GM12892 (cell line): ENCODE measurements at places on chromosomes 6 and 20.

DNA sequence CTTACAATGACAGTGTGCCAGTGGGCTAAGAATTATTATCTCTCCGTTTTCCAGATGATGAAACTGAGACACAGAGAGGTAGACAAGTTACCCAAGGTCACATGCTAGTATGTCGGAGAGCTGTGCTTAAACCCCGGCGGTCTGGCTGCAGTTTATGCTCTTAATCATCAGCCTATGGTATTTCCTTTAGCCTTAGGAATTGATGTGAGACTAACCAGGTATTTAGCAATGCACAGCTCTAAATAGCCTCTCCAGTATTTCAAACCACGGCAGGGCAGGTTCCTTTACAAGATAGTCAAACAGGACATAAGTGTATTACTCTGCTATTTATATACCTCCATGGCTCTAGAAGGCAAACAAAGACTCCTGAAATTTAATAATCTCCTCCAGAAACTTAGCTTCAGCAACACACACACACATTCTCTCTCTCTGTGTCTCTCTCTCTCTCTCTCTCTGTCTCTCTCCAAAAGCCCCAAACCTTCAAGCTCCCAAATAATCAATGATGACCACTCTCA is 142.0 kb upstream of the ZNF217 start:
- DNase-seq = no peak

DNA sequence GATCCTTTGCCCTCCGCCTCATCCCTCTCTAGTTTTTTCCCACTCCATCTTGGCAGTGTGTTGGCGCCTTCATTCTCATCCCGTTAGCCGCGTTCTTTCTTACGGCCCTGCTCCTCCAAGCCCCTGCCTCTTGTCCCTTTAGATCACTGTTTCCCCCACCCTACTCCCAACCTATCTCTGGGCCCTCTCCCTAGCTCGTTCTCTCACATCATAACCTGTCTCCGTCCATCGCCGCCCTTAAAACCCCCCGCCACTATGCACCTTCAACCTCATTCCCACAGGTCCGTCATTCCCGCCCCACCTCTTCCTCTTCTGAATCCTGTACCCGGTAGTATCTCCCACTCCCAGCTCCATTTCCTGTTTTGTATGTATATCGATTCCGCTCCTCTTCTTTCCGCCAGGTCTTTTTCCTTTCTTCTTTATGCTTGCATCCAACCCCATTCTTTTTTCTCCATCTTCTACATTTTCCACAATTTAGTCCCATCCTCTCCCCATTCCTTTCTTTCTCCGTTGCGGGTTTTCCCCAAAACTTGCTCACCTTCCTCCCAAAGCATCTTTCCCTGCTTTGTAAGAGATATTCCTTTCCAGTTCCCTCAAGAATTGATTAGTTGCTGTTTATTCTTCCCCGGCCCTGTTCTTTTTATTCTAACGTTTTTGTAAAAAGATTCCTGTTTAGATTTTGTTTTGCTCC is 671 bp downstream of the EFHC1 start:
- no peak for DNase-seq

GRCh38 chr6:90917376-90917775 is 330.5 kb upstream of the MAP3K7 start:
- no peak for DNase-seq

DNA sequence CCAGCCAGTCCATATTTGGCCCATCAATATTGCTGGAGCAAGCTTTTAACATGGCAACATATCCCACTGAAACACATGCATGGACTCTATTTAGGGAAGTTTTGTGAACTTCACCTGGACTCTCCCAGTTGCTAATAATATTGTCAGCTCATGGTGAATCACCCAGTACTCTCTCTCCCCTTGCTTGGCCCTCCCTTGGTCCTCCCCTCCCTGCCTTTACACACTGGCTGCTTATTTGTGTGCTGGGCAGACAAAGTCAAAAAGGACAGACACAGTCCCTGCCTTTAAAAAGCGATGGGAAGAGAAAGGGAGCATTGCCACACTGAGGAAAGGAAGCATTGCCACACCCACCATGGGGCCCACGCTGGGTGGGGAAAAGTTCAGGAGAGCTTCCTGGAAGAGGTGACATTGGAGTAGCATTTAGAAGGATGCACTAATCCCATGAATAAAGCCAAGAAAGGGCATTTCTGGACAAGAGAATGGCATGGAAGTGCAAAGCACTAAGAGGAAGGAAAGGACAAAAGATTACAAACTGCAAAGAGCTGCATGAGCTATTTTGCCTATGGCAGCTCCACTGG is 143.4 kb upstream of the EXOC2 start:
- DNase-seq = no peak

DNA sequence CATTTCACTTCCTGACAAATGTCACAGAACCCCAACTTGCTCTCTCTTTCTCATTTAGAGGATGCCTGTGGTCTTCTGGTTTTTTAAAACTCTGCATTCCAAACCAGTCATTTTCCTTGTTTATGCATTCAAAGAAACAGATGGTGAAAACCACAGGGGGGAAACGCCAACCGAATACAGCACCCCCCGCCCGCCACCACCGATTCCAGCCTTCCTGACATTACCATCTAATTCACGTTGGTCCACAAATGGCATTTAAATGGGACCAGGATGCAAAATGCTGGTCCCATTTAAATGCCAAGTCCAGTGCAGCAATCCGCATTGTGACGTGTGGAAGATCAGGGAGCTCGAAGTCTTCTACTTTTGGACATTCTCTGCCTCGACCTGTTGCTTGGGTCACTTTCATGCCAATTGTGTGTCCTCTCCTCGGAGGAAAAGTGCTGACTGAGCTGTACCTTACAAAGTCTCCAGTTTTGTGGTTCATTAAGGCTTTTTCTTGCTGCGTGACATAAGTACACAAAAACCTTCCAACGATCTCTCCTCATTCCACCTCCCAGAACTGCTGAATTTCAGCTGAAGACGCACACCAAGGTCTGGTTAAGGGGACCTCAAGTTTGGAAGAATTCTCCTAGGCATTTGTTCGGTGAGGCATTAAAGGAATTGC is 35.8 kb downstream of the NEDD9 start:
- no peak for DNase-seq

- no peak for DNase-seq
Measured at GRCh38 chr20:60586269-60587050, 628.2 kb downstream of the CDH26 start.

- DNase-seq = no peak
Measured at GRCh38 chr6:63764318-63764916, 128.8 kb downstream of the PHF3 start.

DNA sequence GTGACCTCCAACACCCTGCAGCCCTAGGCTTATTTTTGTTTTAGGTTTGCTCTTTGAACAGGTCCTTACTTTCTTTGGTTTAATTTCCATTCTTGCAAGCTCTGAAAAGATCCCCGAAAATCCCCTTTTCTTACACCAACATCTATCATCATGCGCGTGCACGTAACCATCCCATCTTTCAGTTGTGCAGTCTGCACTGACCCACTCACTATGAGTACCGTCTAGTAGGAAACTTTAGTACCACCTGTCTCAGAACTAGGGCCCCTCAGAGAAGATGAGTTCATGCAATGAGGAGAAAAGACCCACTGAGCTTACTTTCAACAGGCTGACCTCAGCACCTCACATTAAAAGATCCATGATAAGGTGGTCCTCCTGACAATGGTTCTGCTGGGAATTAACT is 120.6 kb upstream of the AGPAT4 start:
- DNase-seq = no peak

DNA sequence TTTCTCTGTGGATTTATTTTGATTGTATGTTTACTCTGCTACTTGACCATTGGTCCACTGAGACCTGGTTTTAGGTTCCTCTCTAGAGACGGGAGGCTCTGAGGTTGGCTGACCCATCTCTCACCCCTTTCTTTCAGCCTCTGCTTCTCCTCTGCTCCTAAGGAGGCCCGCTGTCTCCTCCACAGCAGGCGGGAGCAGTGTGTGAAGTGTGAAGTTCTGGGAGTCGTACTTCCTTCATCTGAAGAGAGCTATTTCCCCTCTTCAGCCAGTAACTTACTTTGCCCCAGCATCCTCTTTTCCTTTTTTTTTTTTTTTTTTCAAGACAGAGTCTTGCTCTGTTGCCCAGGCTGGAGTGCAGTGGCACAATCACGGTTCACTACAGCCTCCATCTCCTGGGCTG is 21.1 kb downstream of the PDRG1 start:
- DNase-seq = no peak

DNA sequence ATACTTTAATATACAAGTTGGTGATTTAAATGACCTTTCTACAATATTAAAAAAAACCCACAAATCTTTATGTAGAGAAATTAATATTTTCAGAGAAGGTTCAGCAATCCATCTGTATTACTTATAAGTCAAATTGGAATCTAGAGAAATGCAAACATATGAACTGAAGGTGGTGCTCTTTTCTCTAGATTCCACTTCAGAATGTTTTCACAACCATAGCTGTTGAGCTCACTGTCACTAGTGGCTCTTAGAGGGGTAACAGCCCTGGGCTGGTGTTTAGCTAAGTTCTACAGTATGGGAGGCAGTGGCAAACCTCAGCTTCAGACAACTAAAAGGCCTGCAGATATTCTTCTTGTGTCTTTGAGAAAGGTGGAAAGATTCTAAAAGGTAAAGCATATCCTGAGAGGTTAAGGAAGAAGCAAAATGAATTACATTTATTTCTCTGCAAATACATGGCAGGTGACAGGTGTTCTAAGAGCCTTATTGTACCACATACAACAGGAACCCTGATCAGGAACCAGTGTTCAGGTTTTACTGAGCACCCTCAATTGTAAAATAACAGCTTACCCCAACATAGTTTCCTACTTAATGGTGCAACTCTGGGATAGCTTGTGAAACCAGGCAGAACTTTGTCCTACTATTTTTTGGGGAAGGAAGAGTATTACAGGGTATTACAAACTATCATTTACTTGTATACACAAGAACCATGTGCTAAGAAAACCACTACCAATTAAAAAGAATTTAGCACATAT is 56.6 kb upstream of the SAMHD1 start:
- no peak for DNase-seq

DNA sequence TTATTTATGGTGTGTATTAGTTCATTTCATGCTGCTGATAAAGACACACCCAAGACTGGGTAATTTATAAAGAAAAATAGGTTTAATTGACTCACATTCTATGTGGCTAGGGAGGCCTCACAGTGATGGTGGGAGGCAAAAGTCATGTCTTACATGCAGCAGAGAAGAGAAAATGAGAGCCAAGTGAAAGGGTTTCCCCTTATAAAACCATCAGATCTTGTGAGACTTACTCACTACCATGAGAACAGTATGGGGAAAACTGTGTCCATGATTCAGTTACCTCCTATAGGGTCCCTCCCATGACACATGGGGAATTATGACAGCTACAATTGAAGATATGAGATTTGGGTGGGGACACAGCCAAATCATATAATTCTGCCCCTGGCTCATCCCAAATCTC is 150.0 kb upstream of the AHI1 start:
- no peak for DNase-seq

GRCh38 chr6:165222315-165223025 is 86.9 kb downstream of the C6orf118 start:
- DNase-seq = no peak

DNA sequence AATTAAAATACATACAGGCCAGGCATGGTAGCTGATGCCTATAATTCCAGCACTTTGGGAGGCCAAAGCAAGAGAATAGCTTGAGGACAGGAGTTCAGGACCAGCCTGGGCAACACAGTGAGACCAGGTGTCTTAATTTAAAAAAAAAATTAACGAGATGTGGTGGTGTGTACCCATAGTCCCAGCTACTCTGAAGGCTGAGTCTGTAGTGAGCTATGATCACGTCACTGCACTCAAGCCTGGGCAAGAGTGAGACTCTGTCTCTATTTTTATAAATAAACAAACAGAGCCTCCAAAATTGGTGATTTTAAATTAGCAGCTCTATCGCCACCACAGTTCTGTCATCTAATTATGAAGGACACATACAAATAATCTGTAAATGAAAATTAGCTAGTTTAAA is 37.9 kb downstream of the ABHD12 start:
- no peak for DNase-seq

DNA sequence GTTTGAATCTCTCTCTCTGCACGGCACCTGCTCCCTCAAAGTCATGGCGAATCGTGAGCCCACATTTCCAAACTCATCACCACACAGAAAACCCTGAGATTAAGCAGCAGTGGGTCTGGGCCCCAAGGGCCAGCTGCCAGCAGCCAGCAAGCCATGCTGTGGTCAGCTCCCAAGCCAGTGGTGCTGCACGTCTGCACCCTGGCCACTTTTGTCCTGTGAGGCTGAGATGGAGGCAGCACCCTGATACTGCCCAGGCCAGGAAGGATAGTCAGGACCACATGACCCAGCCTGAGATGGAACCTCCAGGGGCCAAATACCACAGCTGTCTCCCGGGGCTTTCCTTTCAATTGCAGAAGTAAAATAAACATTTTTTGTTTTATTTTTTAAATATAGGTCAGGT is 93.9 kb downstream of the PRND start:
- DNase-seq = no peak

DNA sequence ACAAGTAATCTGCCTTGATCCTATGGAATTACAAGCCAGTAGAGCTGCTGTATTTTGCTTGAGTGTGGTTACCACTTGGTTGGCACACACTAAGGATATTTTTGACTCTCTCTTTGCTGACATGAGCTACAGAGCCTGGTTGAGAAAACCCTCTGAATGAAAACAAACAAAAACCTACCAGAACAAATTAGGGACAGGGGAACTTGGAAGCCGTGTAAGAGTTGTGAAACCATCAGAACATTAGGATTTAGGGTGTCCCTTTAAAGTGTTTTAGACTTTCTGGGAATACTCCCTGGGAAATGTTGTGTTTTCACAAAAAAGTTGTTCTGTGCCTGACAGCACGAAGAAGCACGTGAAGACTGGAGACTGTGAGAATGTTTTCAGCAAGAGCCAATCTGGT is 20.5 kb upstream of the PDE7B start:
- no peak for DNase-seq

DNA sequence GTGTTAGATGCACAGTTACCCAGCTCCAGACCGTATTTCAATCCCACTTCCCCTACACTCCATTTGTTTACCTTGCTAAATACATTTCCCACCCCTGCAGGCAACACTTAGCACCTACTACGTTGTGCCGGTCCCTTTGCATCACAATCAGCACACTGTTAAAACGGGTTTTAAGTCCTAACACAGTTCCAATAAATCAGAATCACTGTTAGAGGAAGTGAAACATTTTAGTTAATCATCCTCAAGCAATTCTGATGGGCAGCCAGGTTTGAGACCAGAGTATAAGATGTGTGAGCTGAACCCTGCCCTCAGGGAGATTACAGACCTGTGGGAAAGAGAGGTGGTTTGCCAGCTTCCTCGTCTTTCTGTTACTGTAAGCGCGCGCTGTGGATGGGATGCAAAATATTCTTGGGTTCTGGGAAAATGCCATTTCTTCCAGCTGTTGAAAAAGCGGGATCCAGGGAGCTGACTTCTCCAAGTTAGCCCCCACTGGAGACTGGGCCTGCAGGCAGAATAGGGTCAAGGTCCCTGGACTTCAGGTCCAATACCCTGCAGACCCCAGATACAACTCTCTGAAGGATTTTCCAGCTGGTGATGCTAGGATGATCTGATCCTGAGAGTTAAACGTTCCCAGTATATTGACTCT is 3.1 kb downstream of the ZCCHC3 start:
- DNase-seq = no peak

DNA sequence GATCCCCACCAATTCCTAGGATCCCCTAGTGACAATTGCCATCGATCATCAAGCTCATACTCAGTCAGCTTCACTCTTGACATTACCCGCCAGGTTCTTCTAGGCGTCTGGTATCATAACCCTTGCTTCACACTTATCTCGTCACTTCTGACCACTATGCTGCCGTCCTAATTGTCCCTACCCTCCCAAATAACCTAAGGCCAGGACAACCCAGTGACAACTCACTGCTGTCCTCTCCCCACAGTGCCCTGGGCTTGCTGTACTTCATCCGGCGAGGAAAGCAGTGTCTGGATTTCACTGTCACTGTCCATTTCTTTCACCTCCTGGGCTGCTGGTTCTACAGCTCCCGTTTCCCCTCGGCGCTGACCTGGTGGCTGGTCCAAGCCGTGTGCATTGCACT is 3.7 kb downstream of the SYS1 start:
- no peak for DNase-seq
